Thyroid gland (tissue), 4 donors: ENCODE measurements at places on chromosomes 7 and 10. TPM values are rescaled to one million over a fixed set of nuclear protein-coding genes. Genes with fewer than 3 reads are reported as not detected.

Gene PRTFDC1
- 4.3 TPM for total RNA-seq

GRCh38 chr7:20241911-20242261, 24.7 kb upstream of the MACC1 start:
- peaks cover 13% of the 10 kb centered on the region for H3K4me1 ChIP-seq
- H3K27ac ChIP-seq, result no peak overlapping the region
- no peaks in the 10 kb centered on the region for H3K36me3 ChIP-seq
- no peak overlapping the region for H3K4me3 ChIP-seq
- DNase-seq, result no peak

DNA sequence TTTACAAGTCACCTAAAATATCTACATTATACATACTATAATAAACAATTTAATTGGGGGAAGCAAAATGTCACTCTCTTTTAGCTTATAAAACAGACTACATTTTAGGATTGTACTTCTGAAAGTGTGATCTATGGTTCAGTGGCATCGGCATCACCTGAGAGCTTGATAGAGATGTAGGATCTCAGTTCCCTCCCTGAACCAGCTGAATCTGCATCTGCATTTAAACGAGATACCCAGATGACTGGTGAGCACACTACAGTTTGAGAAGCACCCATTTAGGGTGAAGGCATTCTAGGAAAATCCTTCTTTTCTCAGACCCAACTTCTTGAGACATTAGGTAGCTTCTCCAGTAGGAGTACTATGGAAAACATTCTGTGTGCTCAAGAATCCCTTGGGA, 21.5 kb upstream of the SDHAF3 start:
- no peaks in the 10 kb centered on the region for H3K36me3 ChIP-seq
- no peaks in the 10 kb centered on the region for H3K27me3 ChIP-seq
- DNase-seq, result no peak
- no peak overlapping the region for H3K4me3 ChIP-seq
- H3K27ac ChIP-seq, result no peak overlapping the region

DNA sequence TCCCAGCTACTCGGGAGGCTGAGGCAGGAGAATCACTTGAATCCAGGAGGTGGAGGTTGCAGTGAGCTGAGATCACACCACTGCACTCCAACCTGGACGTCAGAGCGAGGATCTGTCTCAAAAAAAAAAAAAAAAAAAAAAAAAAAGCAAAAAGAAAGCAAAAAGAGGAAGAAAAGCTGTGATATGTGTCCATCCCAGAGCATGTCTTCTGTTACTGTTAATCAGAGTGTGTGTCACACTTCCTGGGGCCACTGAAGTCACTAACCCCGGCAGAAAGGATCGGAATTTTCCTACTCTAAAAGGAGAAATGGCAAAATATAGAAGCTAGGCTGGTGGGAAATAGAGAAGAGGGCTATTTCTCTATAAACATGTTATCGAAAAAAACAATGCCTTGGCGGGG, 11.9 kb downstream of the PIK3AP1 start:
- no peaks in the 10 kb centered on the region for H3K4me1 ChIP-seq
- H3K36me3 ChIP-seq, result no peaks in the 10 kb centered on the region
- H3K27me3 ChIP-seq, result no peaks in the 10 kb centered on the region
- no peak for DNase-seq
- H3K27ac ChIP-seq, result no peak overlapping the region
- no peak overlapping the region for H3K4me3 ChIP-seq

Gene NEURL1
- total RNA-seq, result 1.1 TPM

- no peaks in the 10 kb centered on the region for H3K4me1 ChIP-seq
- no peaks in the 10 kb centered on the region for H3K27me3 ChIP-seq
- H3K4me3 ChIP-seq, result no peak overlapping the region
- H3K27ac ChIP-seq, result no peak overlapping the region
- no peak for DNase-seq
Observed at GRCh38 chr10:100128951-100129350, 47.3 kb upstream of the CPN1 start.

Gene PLEKHA8
- 10.0 TPM for total RNA-seq

DNA sequence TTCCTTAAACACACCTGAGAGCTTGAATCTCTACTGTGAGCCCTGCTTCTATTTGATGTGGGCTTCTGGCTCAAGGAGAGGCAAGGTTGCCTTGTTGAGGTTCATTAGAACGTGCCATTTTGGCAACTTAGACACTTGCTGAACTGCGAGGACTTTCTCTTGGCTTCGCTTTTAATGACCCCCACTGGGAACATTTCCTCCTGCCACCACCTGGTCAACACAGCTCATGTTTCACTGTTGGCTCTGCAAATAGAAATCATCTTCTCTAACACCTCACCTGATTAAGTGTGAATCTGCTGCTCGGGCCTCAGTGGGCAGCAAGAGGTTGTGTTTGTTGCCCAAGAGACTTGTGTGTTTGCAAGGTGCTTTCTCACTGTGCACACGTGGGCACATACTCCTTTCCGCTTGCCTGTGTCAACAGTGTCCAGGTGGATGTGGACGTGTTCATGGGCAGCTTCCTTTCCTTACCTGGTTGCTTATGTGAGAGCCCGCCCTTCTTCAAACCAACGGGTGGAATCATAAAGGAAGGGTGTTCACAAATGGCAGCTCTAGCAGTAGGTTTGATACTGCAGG, 147.0 kb downstream of the NRP1 start:
- H3K27me3 ChIP-seq, result no peaks in the 10 kb centered on the region
- H3K4me1 ChIP-seq, result no peaks in the 10 kb centered on the region
- no peak for DNase-seq
- peaks cover 2% of the 10 kb centered on the region for H3K36me3 ChIP-seq
- no peak overlapping the region for H3K27ac ChIP-seq

- no peak overlapping the region for H3K4me3 ChIP-seq
- DNase-seq, result peak; percentile 86
- no peaks in the 10 kb centered on the region for H3K27me3 ChIP-seq
- H3K4me1 ChIP-seq, result peaks cover 29% of the 10 kb centered on the region
- no peaks in the 10 kb centered on the region for H3K36me3 ChIP-seq
Observed at GRCh38 chr7:69078997-69079769, 519.1 kb upstream of the AUTS2 start.

DNA sequence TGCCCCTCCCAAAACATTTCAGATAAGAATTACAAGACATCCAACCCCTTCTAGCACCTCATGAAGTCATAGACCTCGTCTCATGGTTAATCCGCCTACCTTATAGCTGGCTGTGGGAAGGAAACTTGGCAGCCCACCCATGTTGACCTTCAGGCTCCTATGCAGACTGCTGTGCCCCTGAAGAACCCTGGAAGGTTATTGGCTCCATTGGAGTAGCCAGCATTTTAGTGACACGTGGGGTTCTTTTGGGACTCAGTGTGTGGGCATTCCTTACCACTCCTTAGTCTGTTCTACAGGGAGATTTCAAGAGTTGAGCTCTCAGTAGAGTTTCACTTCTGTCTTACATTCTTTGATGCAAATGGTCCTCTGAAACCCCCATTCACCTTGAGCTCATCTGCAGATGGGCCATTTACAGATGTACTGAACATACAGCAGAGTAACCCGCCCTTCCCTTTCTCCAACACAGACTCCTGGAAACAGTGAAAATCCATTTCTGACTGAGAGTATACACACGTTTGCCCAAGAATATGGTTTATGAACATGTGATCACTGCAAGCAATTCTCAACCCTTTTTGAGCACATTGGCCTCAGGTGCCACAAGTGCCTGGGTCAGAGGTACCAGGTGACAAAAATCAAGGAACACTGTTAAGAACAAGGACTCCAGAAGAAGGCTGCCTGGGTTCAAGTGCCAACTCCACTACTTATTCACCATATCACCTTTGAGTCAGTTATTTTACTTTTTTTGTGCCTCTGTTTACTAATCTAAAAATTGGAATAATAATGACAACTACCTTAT, 54.0 kb upstream of the HECW1 start:
- H3K4me1 ChIP-seq, result no peaks in the 10 kb centered on the region
- H3K36me3 ChIP-seq, result no peaks in the 10 kb centered on the region
- H3K4me3 ChIP-seq, result no peak overlapping the region
- no peaks in the 10 kb centered on the region for H3K27me3 ChIP-seq
- DNase-seq, result no peak
- H3K27ac ChIP-seq, result no peak overlapping the region
